ENCODE measurements at places on chromosomes 11 and 22.
A peak's percentile ranks its signal among the peaks of the same experiment; 100 is the strongest.

- DNase-seq = no peak
Observed at GRCh38 chr11:115894176-115894575, 390.0 kb upstream of the CADM1 start.

DNA sequence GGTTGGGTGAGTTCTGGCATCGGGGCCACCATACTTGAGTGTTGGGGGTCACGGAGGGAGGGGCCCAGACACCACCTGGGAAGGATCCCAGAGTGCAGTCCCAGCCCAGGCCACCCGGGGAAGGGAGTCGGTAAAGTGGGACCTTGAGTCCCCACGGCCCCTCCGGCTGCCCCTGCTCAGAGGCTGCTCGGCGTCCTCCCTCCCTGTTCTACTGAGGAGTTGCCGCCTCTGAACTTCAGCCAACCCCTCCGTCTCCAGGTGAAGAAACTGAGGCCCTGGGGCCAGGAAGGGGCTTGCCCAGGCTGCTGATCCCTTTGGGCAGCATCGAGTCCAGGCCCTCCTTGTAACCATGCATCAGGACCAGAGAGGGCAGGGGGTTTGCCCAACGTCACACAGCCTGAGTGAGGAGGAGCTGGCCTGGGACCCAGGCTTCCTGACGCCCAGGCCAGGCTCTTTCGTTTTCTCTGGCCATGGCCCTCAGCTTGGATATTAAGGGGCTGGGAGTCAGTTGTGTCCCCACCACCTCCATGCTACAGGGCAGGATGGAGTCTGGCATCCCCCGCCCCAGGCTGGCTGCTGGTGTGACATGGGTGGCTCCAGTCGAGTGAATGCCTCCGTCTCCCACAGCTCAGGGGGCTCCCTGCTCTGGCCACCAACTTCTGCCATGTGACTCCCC is 1.3 kb downstream of the PARVG start:
- no peak for DNase-seq

DNA sequence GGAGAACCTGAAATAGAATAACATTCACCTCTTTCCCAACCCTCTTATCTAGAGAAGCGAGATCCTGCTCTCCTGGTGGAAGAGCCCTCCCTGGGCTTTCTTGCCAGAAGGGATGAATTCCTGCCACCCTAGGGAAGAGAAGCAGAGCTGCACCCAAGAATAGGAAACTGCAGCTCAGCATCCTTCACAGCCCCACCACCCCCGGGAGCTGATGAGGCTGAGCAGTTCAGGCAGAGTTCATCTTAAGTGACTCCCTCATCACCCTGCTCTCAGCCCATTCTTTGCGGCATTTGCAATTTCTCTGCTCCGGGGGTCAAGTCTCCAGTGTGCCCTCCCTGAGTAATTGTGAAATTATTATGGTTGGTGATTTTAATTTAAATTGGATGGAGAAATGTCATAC is 514.9 kb downstream of the BUD13 start:
- DNase-seq = no peak

DNA sequence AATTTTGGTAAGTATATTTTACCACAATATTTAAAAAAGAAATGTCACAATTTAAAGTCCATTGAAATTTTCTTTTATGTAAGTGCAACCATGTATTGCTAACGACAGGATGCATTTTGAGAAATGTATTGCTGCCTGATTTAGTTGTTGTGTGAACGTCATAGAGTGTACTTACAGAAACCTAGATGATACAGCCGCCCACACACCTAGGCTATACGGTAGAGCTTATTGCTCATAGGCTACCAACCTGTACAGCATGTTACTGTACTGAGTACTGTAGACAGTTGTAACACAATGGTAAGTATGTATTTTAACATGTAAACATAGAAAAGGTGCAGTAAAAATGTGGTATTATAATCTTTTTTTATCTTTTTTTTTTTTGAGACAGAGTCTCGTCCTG is 48.1 kb downstream of the CBL start:
- no peak for DNase-seq

- no peak for DNase-seq
Observed at GRCh38 chr11:36409152-36409816, 100.8 kb downstream of the TRAF6 start.

GRCh38 chr22:50713571-50714056 is 24.4 kb upstream of the ACR start:
- no peak for DNase-seq

GRCh38 chr22:43689356-43689755 is 122.7 kb downstream of the EFCAB6 start:
- no peak for DNase-seq

GRCh38 chr11:15565880-15566279 is 451.2 kb downstream of the INSC start:
- DNase-seq = no peak

GRCh38 chr11:89436071-89436470 is 55.1 kb downstream of the NOX4 start:
- DNase-seq = peak; percentile 96

DNA sequence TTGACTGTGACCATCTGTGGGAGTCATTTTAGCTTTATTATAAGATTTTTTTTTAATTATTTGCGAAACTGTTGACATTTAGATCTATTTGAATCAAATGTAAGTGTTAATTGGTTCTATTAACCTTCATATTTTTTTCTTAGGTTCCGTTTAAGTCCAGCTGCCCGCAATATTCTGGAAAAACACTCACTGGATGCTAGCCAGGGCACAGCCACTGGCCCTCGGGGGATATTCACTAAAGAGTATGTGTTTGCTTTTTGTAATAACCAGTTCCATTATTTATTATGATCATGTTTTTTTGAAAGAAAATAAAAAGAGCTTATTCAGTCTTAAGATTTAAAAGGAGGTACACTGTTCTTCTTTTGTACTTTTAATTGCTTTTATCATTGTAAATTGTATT is 43.9 kb downstream of the PDHX start:
- DNase-seq = no peak

DNA sequence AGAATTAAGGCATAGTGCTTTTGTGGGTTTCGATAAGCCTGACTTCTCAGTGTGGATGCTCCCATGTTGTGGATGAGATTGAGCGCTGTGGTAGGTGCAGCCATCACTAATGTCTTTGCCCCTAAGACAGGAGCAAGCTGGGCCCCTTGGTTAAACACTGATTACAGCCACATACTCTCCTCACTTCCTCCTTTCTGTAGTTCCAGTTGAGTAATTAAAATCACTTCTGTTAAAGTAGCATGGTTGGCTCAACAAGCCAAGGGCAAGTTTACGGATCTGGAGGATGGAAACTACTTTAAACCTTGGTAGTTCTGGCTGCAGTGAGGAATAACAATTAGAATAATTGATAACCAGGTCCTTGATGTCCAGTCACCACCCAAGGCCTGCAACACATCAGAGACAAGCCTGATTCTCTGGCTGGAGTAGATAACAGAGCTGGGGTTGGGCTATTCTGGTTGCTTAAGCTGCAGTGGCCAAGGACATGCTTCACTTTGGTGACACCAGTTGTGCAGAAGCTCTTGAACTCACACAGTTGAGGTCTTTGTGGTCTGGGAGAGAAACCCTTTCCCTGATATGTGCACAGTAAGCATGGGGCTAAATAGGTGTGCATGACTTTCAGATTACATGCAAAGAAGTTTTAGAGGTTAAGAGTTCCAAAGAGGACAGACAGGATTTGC is 81.3 kb downstream of the KIRREL3 start:
- DNase-seq = peak; percentile 68

GRCh38 chr11:6362185-6362872 is 27.9 kb upstream of the SMPD1 start:
- no peak for DNase-seq

- peak; percentile 58 for DNase-seq
Observed at GRCh38 chr11:122897606-122898210, 15.1 kb downstream of the JHY start.

- DNase-seq = no peak
Observed at GRCh38 chr22:22943521-22944267, 56.1 kb downstream of the IGLL5 start.

DNA sequence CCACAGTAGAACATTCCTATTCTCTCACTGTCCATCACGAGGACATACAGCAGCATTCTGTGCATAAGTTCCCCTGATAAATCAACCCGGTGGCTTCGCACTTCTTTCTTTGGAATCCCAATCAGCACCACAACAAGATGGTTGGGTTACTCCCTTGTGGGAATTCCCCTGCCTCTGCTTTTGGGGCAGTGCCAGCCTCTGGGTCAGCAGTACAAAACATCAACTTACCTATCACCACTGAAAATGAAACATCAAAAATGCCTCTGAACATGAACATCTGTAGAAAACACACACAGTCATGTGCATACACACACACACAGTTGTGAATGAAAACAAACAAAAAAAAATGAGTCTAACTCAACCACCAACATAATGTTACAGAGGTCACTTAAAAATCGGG is 79.3 kb downstream of the KCNA4 start:
- no peak for DNase-seq

- DNase-seq = no peak
Observed at GRCh38 chr11:18461909-18462308, 6.3 kb downstream of the LDHAL6A start.

- no peak for DNase-seq
Observed at GRCh38 chr11:73203790-73204189, 14.3 kb upstream of the P2RY2 start.

DNA sequence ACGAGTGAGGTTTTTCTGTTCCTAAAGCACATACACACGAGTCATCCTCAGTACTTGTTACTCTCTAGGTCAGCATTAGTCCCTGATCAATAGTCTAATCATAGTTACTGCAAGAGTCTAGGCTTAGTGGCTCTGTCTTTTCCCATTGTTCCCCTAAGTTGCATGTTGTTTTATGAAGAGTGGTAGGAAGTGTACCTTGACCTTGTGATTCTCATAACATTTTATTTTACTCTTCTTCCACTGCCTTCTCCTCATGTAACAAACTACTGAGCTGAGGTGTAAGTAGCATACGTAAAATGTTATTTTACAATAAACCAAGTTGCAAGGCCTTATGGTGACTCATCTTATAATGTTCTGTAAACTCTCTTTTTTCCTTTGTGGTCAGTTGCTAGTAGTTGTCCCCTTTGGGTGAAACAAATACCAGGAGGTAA is 15.0 kb downstream of the METTL15 start:
- DNase-seq = peak; percentile 70

- DNase-seq = no peak
Observed at GRCh38 chr11:95605271-95605940, 184.2 kb downstream of the FAM76B start.

GRCh38 chr11:10725114-10725906 is 25.7 kb upstream of the CTR9 start:
- DNase-seq = peak; percentile 92

DNA sequence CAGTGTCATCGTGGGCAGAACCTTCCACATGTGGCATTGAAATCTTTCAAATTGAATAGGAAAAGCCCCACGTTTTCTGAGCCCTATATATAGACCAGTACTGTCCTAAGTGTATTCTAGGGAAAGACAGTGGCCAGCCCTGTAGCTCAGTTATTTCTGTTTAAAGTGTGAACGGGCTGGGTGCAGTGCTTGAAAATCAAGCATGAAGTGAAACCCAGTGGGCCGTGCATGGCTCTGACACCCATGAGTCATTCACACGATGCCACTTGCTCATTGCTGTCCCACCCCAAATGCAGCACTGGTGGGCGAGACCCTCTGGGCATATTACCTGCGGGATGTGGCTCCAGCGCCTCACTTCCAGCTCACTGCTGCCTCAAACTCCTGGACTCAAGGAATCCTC is 29.8 kb upstream of the CCDC188 start:
- DNase-seq = peak; percentile 3

DNA sequence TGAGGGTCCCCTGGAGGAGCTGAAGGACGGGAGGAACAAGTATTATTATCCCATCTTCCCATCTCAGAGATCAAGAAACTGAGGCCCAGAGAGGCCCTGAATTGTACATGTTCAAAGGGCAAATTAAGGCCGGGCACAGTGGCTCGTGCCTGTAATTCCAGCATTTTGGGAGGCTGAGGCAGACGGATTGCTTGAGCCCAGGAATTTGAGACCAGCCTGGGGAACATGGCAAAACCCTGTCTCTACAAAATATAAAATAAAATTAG is 8.1 kb downstream of the PLA2G6 start:
- DNase-seq = no peak

DNA sequence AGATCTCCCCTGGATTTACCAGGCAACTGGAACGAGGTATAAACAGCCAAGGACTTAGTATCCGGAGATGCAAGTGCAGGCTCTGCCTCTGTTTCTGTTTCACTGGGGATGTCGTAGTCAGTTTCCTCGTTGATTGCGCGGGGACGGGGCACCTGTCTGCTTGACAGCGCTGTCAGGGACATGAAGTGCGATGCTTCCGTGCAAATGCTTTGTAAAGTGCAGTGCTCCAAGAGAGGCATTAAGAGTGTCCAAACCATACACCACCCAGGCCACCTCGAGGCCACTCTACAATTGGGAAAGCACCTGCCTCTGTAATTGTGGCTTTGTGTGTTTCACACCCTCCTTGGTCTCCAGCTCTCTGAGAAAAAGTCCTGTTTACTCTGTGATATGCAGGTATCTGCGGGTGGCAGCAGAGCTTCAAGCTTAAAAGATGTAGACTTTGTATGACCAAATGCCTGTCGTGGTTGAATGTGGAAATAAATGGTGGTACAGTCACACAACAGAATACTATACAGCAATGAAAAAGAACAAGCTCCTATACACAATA is 18.6 kb upstream of the CD5 start:
- DNase-seq = no peak

DNA sequence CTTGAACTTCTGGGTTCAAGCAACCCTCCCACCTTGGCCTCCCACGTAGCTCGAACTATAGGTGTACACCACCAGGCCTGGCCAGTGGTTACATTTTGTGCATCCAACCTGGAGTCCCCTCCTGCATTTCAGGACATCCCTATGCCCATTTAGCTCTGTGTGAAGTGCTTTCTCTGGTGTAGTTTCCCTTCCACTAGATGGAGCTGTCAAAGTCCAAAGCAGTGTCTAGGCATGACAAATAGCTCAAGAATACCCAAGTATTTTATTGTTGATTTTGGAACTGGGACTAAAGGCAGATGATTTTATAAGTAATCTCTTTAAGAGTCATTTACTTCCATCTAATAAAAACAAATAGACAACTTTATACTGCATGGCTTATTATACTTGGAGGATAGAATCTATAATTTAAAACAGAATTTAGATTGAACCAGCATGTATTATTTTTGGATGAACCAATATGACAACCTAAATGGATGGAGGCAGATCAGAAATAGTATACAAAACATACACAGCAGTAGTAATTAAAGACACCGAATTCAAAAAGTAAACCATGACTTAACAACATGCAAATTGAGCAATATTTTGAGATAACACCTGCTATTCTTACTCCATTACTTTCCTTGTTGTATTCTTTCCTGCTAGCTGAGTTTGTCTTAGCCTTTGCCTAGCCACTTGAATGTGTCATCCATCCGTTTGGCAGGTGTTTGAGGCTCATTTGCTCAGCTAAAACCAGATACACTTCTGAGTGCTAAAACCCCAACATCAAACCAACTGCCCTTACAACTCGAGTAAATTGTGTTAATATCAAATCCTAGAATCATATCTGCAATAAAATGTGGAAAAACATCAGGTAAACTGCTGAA is 37.7 kb downstream of the EIF4ENIF1 start:
- DNase-seq = peak; percentile 64

GRCh38 chr11:569158-569885 is 6.9 kb upstream of the PHRF1 start:
- DNase-seq = no peak

Measured in renal cortical epithelial cell (primary cell).